ENCODE measurements at places on chromosomes 3 and 15. TPM values are rescaled to one million over a fixed set of nuclear protein-coding genes. Genes with fewer than 3 reads are reported as not detected.

DNA sequence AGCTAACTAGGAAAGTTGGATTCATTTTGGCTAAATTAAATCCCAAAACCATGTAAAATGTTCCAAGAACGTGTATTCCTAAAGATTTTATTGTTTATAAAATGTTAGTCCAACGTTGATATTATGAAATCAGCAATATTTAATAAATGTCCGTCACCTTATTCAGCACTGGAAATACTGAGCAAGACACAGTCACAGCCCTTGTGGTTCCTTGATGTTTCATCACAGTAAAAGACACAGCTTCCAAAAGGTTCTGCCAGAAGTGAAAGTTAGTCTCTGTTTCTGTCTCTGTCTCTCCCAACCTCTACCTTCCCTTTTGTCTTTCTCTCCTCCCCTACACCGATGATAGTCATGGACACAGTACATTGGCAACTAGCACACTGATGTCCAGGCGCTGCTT is 82.2 kb upstream of the BOC start:
- DNase-seq: no peak

Gene FGF12
- 0.13 TPM for total RNA-seq

Gene ANKRD34C
- total RNA-seq: not detected

- no peak for DNase-seq
Measured at GRCh38 chr3:32960404-32961170, 9.1 kb downstream of the CCR4 start.

GRCh38 chr3:172627057-172627809 is 83.6 kb downstream of the NCEH1 start:
- peak; percentile 52 for DNase-seq

All from bronchial epithelial cell (primary cell).